Germinal center (tissue), 1 donor: ENCODE measurements at places on chromosomes 4 and X.

- no peak for DNase-seq
Observed at GRCh38 chrX:114800719-114801118, 216.7 kb downstream of the IL13RA2 start.

- DNase-seq, result no peak
Observed at GRCh38 chrX:18002791-18003190, 141.7 kb upstream of the RAI2 start.

GRCh38 chr4:24801136-24801855 is 5.9 kb downstream of the SOD3 start:
- no peak for DNase-seq

DNA sequence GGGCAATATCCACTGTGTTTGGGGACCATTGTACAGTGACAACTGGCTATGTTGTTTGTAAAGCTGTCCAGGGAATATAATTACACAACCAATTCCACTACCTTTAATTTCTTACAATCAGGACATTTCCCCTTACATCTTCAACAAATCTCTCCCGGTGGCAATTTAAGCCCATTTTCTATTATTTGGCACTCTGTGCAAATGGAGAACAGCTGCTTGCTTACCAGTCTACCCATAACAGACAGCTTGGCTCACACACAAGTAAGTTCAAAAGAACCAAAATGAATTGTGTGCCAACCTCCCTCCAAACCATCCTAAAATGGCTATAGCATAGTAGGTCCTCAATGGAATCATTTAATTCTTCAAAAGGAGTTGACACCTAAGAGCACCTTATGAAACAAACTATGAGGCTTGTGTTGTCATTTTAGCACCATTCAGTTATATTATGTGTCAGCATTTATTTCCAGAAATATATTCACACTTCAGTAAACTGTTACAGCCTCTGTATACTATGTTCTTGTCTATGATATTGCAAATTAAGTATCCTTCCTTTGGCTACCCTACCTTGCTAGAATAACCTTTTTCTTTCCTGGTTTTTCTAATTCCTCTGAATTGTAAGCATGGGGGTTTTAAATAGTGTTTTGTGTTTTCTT is 18.4 kb downstream of the GABRA4 start:
- DNase-seq, result no peak

- DNase-seq, result no peak
Observed at GRCh38 chrX:20664774-20665173, 398.1 kb upstream of the RPS6KA3 start.

DNA sequence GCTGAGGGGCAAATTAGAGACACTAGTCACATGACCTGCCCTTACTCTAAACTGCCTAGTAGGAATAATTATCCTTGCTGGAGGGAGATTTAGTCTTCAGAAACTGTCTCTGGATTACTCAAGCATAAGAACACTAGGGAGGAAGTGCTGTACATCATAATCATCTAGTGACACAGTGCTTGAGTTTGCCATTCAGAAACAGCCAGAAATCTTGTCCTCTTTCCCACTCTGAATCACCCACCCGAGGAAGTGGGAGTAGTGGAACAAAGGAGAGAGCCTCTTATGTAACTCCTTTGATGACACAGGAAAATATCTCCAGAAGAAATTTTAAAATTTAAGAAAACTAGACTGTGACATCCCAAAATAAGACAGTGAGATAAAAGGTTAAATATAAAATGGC is 69.3 kb upstream of the PCDH19 start:
- DNase-seq, result no peak

- DNase-seq, result peak; percentile 16
Observed at GRCh38 chrX:71366674-71367256, 608 bp downstream of the TAF1 start.

DNA sequence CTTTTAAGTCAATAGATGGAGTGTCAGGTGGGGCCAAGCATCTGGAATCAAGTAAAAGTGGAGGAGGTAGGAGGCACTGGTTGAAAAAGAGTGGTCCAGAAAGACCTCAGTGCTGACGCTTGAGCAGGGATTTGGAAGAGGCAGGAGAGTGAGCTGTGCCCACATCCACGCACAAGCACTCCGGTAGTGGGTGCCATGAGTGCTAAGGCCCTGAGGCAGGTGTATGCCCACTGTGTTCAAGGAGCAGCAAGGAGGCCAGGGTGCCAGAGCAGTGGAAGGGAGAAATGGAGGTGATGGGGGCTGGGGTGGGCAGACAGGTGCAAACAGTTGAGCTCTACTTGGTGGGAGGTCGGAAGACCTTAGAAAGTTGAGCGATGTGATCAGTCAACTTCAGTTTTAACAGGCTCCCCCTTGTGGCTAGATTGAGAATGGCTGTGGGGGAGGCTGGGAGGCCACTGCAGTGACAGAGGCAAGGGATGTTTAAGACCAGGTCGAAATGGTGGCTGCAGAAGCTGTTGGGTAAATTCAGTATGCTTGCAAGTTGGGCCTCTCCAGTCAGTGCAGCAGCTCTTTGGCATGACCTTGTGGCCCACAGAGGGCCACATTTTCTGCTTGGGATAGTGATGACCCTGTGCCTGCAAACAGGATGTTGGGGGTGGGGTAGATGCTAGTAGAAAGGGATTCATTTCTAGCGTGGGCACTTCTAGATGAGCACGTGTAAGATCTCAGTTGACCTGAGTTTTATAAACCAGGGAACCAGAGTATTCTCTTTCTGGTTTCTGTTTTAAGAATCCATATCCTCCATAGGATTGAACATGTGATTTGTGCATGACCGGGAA is 12.7 kb downstream of the TKTL1 start:
- peak; percentile 45 for DNase-seq

- no peak for DNase-seq
Observed at GRCh38 chrX:108033890-108034289, 11.0 kb upstream of the VSIG1 start.

DNA sequence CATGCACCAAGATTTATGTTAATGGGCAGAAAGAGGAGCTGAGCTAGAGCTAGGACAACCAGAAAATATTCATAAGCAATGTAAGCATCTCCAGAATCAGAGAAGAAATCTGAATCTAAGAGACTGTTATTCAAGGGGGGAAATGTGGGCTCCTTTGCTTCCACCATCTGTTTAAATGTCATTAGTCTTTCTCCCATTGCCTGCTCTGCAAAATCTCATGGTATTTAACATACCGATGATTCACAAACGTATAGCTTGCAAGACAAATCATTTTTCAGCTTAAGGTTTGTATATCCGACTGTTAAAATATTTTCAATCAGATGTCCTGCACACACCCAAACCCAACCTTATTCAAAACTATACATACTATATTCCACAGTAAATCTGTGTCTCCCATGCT is 133.4 kb upstream of the TACR3 start:
- no peak for DNase-seq

- no peak for DNase-seq
Observed at GRCh38 chrX:53716328-53717088, 30.0 kb upstream of the HUWE1 start.

DNA sequence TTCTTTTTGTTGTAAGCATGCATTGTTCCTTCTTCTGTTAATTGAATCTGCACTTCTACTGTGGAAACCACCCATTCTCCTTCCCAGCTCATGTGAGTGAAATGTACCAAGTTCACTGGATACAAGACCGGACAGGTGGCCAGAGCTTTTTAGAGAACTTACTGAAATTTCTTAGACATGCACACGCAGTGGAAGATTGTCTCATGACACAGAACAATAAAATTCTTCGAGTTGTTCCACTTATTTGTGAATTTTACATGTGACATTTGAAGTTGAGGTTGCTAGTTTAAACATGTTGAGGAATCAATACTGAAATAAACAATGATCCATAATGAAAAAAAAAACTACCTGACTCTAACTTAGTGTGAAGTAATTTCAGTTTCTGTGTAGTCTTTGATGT is 568.0 kb downstream of the TECRL start:
- DNase-seq, result no peak

DNA sequence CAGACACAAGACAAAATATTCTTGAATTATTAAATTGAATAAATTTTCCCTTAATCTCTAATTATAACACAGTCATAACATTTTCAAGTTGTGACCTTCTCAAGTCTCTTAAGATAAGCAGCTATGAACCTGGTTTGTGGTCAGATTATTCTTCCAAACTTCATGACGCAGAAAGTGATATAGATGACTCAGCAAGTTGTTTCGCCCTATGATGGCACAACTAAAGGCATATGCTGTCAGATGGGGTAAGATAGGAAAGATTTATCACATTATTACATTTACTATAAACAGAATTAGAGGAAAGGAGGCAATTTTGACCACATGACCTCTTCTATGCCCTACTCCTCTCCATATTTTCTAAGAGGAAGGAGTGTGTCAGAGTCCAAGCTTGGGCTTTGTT is 4.6 kb upstream of the DCAF12L2 start:
- DNase-seq, result no peak

- no peak for DNase-seq
Observed at GRCh38 chrX:133987188-133987587, 1.8 kb upstream of the GPC3 start.

DNA sequence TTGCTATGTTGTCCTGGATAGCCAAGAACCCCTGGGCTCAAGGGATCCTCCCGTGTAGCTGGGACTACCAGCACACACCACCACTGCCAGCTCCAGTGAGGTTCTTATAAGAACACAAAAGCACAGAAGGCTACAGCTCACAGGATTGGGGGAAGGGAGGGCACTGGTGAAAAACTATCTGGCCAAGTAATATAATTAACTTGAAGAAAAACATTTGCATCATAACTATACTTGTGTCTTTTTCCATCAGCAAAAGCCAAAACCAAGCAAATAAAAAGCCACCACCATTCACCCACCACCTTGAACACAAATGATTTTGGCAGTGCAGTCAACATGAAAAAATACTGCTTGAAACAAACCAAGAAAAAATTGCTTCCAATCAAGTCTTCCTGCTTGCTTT is 188.2 kb downstream of the MAML3 start:
- no peak for DNase-seq

GRCh38 chr4:28774344-28774743 is 1913.7 kb downstream of the STIM2 start:
- no peak for DNase-seq

DNA sequence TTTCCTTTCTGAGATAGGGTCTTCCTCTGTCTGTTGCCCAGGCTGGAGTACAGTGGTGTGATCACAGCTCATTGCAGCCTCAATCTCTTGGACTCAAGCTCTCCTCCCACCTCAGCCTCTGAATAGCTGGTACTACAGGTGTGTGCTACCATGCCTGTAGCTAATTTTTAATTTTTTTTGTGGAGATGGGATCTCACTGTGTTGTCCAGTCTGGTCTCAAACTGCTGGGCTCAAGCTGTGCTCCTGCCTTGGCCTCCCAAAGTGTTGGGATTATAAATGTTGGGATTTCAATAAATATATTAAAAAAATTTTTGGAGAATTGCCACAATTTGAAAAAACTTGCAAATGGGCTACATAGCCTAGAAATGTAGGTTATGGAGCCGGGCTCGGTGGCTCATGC is 18.5 kb downstream of the RAPGEF2 start:
- DNase-seq, result no peak

- no peak for DNase-seq
Observed at GRCh38 chr4:56799161-56799759, 22.2 kb downstream of the SPINK2 start.

DNA sequence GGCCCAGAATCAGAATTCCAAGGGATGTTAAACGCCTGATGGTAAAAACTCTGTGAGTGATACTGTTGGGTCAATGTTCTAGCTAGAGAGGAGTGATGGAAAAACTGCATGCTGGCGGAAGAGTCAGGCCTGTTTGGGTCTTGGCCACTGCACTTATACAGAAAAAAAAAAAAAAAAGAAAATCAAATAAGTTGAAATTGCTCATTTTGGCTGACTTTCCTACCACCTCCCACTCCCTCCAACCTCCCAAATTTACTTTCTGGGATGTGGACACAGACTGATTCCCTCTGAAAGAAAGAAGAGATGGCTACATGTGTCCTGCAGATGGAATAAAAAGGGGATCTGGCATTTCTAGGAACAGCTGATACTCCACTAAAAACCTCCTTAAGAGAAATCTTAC is 234.1 kb upstream of the GIMD1 start:
- DNase-seq, result no peak

DNA sequence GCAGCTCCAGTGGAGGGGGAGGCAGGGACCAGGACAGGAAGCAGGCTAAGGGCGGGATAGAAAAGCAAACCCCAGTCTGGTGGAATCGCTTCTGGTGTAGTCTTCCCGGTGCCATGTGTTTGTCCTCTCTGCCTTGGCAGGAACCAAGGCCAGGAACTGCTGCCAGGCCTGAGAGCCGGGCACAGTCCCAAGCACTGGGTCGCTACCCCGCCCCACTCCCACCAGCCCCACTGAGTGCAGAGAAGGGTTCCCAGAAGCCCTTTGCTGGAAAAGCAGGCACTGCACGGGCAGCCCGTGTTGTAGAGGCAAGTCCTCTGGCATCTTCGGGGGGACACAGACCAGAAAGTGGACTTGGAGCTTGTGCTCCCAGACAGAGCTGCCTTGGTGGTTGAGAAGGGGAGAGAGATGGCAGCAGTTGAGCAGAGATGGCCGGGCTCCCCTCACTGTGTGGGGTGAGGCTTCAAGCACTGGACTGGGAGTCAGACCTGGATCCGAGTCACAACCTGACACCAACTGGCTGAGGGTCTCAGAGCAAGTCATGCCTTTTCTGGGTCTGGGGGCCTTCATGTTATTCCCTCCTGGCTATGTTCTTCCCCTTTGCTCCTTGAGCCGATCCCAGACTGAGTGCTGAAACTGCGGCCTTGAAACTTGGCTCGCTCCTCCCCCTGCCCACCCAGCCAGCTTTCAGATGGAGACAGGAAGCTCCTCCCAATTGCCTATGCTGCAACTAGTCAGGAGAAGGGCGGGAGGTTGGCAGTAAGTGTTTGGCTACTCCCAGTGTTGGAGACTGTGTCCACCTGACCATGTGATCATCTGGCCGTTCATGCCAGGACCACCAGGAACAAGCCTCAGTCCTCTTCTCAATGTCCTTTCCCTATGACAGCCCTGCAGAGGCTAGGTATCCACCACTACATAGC is 59.7 kb upstream of the MTM1 start:
- DNase-seq, result no peak

DNA sequence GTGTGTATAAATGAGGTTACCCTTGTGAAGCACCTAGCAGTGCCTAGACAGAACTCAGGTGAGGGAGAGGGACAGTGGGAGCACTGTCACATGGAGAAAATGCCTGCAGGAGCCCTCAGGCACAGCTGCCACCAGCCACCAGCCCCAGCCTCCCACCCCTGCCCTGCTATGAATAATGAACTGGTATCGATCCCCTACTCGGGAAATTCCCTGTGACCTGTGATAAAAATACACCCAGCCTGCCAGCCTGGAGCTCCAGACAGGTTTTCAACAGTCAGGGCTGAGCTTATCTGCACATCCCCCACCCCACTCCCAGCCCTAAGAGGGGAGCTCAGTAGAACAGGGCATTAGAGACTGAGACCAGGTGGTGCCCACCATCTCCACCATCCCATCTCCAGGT is 159.6 kb upstream of the PJA1 start:
- DNase-seq, result no peak

DNA sequence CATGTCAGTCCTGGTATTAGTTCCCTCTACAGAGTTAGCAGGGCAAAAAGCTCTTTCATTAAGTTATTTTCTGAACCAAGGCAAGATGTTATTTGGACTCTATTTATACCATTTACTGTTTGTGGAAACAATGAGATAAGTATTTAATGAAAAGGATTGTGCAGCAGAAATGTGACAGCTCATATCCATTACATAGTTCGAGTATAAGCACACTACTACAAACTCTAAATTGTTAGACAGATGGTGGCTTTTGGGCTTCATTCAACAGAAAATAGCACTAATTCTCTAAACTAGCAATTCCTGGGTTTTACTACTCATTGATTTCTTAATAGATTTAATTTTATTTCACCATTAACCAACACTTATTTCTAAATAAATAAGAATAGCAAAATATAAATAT is 95.2 kb upstream of the ANK2 start:
- no peak for DNase-seq
